ENCODE measurements at places on chromosomes 4 and X. TPM values are rescaled to one million over a fixed set of nuclear protein-coding genes. Genes with fewer than 3 reads are reported as not detected.

The QRFPR gene
- total RNA-seq = 0.41 TPM

The NAA11 gene
- total RNA-seq = not detected

The CAPN6 gene
- total RNA-seq = 0.82 TPM

The YY2 gene
- total RNA-seq = 1.5 TPM

GRCh38 chr4:143397887-143398286 lies 61.2 kb downstream of the GAB1 start:
- H3K27ac ChIP-seq = no peak overlapping the region
- no peak overlapping the region for H3K4me3 ChIP-seq
- peaks cover 14% of the 10 kb centered on the region for H3K4me1 ChIP-seq
- H3K27me3 ChIP-seq = no peaks in the 10 kb centered on the region

DNA sequence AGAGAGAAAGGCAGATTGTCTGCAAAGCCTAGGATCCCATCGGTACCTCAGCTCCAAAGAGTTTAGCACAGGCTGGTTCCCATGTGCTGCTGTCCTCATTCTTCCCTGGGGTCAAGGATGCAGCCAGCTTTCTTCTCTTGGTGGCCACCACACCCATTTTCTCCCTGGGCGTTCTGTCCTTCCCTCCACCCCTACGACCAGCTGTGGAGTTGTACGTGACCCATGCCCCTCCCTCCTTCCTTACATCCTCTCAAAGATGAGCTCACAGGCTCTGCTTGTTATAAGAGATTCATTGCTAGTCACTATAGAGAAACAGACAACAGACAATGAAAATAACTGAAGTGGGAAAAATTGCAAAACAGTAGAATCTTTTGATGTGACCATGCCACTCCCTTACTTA lies 74.0 kb upstream of the KLF3 start:
- H3K27ac ChIP-seq = peak overlapping the region; percentile 47
- H3K4me1 ChIP-seq = peaks cover 9% of the 10 kb centered on the region
- H3K27me3 ChIP-seq = no peaks in the 10 kb centered on the region

The GRIA2 gene
- total RNA-seq = 2.9 TPM

DNA sequence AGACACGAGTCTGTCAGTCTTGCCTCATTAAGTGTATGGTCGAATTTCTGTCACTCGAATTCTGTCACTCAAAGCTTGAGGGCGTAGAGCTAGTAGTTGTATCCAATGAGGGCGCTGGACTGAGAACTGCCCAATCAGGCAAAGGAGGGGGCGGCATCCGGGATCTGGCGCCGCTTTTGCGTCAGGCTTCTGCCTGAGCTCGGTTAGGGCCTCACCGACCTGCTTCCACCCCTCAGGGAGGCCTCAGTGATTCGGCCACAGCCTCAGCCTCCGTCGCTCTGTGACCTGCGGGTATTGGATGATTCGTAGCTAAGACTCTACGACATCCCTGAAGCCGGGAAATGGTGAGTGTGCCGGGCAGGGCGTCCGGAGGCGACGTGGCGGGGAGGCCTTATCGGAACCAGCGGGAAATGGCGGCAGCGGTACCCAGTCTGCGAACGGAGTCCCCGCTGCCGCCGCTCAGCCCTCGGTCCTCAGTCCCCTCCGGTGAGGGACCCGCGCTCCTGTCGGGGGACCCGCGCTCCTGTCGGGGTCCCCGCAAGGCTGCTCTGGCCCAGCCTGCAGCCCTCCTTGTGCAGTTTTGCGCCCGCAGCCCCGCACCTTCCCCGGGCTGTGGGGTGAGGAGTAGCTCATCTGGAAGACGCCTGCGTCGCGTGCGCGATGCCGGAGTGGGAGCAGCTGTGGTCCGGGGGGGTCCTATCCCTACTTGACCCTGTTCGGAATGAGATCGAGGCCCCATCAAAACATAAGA lies 88.3 kb downstream of the ZNF718 start:
- peak; percentile 31 for DNase-seq
- peaks cover 63% of the 10 kb centered on the region for H3K36me3 ChIP-seq
- peak overlapping the region; percentile 92 for H3K4me3 ChIP-seq
- H3K27ac ChIP-seq = peak overlapping the region; percentile 88
- H3K4me1 ChIP-seq = peaks cover 5% of the 10 kb centered on the region
- peaks cover 3% of the 10 kb centered on the region for H3K27me3 ChIP-seq

DNA sequence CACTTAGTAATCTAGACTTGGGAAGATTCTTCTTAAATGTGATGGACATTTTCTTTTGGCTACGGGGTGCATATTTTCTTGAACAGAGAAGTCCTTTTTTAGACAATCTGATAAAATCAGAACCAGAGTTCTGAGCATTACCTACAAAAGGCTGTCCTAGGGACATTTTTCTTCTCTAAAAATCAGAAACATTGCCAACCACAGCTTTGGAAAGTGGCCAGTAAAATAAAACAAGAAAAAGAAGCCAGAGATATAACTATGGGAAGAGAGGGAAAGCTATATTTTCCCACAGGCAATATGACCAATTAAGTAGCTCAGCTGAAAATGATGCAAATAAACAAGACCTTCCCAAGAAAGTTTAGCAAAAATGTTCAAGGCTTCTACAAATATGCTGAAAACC lies 55.9 kb downstream of the MXRA5 start:
- H3K4me3 ChIP-seq = no peak overlapping the region
- no peak overlapping the region for H3K27ac ChIP-seq
- DNase-seq = no peak
- peaks cover 14% of the 10 kb centered on the region for H3K4me1 ChIP-seq
- peaks cover 4% of the 10 kb centered on the region for H3K27me3 ChIP-seq

DNA sequence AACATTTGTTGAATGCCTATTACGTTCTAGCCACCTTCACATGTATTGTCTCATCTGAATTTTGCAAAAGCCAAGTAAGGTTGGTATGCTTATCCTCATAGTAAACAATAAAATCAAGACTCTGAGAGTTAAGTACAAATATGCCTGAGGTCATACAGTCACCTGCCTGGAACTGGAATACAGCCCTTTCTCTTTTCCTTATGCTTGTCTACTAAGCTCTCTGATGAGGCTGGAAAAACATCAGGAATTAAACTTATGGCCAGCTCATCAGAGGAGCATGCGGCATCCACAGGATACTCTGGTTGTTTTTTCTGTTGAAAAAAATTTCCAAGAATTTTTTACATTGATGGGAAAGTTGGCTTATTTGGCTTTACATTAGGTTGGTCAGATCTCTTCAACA lies 35.5 kb downstream of the NCAPG start:
- peaks cover 2% of the 10 kb centered on the region for H3K27me3 ChIP-seq
- DNase-seq = no peak
- peaks cover 53% of the 10 kb centered on the region for H3K36me3 ChIP-seq
- no peaks in the 10 kb centered on the region for H3K4me1 ChIP-seq
- no peak overlapping the region for H3K27ac ChIP-seq

The CENPVL1 gene
- total RNA-seq = 1.3 TPM

DNA sequence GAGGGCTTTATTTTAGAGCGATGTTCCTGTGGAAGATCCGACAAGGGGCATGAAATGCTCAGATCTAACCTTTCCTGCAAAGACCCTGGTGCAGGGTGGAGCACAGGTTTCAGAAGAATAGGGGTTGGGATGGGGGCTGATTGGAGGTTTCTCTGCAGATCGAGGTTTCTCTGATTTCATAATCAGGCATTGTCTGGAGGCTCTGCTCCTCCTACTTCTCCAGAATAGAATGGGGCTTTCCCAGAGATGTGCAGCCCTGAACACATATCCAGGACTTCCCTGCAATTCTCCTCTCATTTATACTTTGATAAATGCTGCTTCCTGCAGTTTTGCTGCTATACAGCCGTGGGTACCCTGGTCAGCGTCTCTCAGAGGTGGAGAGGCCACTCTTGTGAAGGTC lies 397.6 kb upstream of the BOD1L1 start:
- no peaks in the 10 kb centered on the region for H3K36me3 ChIP-seq
- DNase-seq = no peak
- H3K4me3 ChIP-seq = no peak overlapping the region
- no peaks in the 10 kb centered on the region for H3K27me3 ChIP-seq

The FGFBP2 gene
- not detected for total RNA-seq

The FAM47A gene
- total RNA-seq = not detected

DNA sequence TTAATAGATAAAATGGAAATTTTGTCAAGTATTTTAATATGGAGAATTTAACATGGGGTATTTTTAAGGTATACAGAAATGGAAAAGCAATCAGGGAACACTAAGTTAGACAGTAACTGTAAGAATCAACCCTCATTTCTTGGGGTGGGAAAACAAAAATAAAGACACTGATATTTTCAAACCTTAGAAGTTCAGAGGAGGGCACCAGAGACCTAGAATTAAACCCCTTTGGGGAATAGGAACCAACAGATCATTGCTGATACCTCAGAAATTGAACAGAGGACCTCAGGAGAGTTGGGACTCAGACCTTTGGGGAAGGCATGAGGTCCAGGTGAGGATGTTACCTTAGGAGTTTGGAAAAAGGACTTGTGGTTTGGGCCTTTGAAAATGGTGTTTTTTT lies 435.6 kb downstream of the TMA16 start:
- H3K4me1 ChIP-seq = no peaks in the 10 kb centered on the region
- DNase-seq = no peak
- no peak overlapping the region for H3K4me3 ChIP-seq
- H3K27me3 ChIP-seq = no peaks in the 10 kb centered on the region
- H3K27ac ChIP-seq = no peak overlapping the region

GRCh38 chrX:108148524-108148923 lies 56.9 kb downstream of the ATG4A start:
- H3K27me3 ChIP-seq = no peaks in the 10 kb centered on the region
- H3K4me3 ChIP-seq = no peak overlapping the region
- peak overlapping the region; percentile 5 for H3K27ac ChIP-seq
- peaks cover 12% of the 10 kb centered on the region for H3K36me3 ChIP-seq
- H3K4me1 ChIP-seq = no peaks in the 10 kb centered on the region

GRCh38 chr4:32003548-32003947 lies 1283.4 kb downstream of the PCDH7 start:
- H3K27me3 ChIP-seq = no peaks in the 10 kb centered on the region
- no peaks in the 10 kb centered on the region for H3K36me3 ChIP-seq

DNA sequence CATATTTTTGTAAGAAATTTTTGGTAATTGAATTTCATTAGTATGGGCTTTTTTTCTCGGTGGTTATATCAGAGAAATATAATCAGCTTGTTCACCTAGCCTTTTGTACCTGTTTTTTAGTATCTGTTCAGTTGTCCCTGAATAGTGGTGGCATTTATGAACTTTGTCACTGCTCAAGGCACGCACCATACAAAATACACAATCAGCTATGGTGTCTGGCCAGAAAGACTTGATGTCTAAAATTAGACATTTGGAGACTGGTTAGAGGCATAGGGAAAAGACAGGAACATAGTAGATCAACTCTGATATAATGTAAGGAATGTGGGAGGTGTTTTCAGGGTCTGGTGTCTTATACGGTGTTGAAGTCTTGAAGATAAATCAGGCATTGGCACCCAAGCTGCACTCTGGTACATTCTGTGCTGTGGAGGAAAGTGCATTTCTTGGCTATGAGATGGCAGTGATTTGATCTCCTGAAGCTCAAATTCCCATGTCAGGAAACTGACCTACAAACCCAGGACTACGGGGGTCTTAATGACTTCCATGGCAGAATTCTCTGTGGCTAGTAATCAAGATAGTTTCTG lies 3.6 kb downstream of the ART3 start:
- DNase-seq = no peak
- peak overlapping the region; percentile 53 for H3K27ac ChIP-seq
- H3K4me1 ChIP-seq = peaks cover 14% of the 10 kb centered on the region
- no peaks in the 10 kb centered on the region for H3K27me3 ChIP-seq

The TMEM129 gene
- total RNA-seq = 36.6 TPM

The PSAPL1 gene
- not detected for total RNA-seq

The GAGE12H gene
- total RNA-seq = not detected

DNA sequence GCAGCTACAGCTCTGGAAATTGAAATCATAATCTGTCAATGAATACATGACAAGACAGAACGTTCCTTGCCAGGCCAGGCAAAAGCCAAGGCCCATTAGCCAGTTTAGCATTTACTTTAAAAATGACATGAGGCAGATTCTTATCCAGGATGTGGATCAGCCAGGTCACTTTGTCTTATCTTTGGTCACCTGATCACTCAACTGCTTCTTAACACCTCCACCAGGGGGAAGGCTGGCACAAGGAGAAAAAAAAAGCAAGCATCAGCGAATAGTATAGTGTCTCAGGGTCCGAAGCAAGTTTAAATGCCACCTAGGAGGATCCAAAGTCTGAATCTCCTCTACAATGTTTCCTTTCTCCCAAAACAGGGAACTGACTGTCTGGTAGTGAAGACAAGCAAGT lies 18.8 kb downstream of the ATP1B4 start:
- peaks cover 18% of the 10 kb centered on the region for H3K27me3 ChIP-seq
- H3K27ac ChIP-seq = no peak overlapping the region
- no peak overlapping the region for H3K4me3 ChIP-seq
- H3K36me3 ChIP-seq = no peaks in the 10 kb centered on the region
- DNase-seq = no peak
- no peaks in the 10 kb centered on the region for H3K4me1 ChIP-seq

GRCh38 chr4:188158336-188158735 lies 19.1 kb downstream of the TRIML1 start:
- DNase-seq = no peak
- H3K27ac ChIP-seq = no peak overlapping the region
- peaks cover 6% of the 10 kb centered on the region for H3K36me3 ChIP-seq

DNA sequence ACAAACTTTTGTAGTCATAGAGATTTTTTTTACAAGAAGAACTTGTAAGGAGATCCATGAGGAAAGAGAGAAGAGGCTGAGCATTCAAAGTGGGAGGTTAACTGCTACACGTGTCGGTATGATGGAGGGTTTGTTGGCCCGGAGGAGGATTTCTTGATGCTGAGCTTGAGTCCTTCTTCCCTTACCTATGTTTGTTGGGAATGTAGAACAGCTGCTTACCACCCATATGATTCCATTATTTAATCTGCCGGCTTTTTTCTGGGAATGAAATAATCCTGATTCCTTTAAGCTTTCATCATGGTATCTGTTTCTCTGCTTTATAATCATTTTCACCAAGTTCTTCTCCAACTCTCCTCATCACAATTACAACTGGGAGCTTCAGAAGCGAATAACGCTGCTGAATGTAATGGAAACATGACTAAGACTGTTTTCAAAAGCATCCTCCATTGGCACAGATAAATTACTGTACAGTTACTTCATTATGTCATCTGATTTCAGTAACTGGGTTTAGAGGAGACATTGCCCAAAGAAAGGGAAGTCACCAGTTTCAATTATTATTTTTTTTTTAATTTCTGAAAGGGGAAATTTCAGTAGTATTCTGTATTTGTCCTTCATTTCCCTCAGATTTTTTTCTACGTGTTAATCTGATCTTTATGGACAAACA lies 420.6 kb downstream of the SPRY1 start:
- no peak for DNase-seq
- no peaks in the 10 kb centered on the region for H3K27me3 ChIP-seq
- no peak overlapping the region for H3K27ac ChIP-seq
- H3K4me1 ChIP-seq = peaks cover 8% of the 10 kb centered on the region
- H3K36me3 ChIP-seq = peaks cover 5% of the 10 kb centered on the region

The CLDN34 gene
- total RNA-seq = 0.33 TPM

DNA sequence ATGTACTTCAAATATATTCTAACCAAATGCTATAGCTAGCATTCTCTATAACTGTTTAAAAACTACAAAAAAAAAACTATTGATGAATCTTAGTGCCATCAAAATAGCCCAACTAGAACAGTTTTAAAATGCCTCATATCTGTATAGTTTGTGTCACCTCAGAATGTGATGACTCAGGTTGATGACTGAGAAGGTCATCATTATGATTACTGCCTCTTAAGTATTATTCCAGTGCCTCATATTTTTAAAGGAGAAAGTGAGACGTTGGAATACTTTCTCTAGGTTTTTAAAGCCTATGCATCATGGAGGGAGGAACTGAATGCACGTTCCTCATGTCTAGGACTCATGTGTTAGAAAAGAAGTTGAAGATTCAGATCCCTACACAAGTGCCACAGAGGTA lies 88.2 kb downstream of the TMA16 start:
- H3K4me3 ChIP-seq = no peak overlapping the region
- no peaks in the 10 kb centered on the region for H3K36me3 ChIP-seq

- no peak for DNase-seq
- H3K4me1 ChIP-seq = no peaks in the 10 kb centered on the region
- no peak overlapping the region for H3K27ac ChIP-seq
- H3K36me3 ChIP-seq = no peaks in the 10 kb centered on the region
- no peaks in the 10 kb centered on the region for H3K27me3 ChIP-seq
These were observed 50.5 kb upstream of the GUCY1A1 start for GRCh38 chr4:155616117-155616516.

Measured in neural crest cell (in vitro differentiated cells).